NCI-H748 treated with DMSO at 0.1 percent for 48 hours (cell line): ENCODE measurements at places on chromosomes 3 and 15.

- no peak for DNase-seq
Measured at GRCh38 chr15:48974882-48975281, 11.2 kb upstream of the SHC4 start.

GRCh38 chr15:57251308-57251707 lies 125.0 kb upstream of the CGNL1 start:
- no peak for DNase-seq

GRCh38 chr3:121648219-121648958 lies 12.3 kb downstream of the HCLS1 start:
- DNase-seq, result no peak

DNA sequence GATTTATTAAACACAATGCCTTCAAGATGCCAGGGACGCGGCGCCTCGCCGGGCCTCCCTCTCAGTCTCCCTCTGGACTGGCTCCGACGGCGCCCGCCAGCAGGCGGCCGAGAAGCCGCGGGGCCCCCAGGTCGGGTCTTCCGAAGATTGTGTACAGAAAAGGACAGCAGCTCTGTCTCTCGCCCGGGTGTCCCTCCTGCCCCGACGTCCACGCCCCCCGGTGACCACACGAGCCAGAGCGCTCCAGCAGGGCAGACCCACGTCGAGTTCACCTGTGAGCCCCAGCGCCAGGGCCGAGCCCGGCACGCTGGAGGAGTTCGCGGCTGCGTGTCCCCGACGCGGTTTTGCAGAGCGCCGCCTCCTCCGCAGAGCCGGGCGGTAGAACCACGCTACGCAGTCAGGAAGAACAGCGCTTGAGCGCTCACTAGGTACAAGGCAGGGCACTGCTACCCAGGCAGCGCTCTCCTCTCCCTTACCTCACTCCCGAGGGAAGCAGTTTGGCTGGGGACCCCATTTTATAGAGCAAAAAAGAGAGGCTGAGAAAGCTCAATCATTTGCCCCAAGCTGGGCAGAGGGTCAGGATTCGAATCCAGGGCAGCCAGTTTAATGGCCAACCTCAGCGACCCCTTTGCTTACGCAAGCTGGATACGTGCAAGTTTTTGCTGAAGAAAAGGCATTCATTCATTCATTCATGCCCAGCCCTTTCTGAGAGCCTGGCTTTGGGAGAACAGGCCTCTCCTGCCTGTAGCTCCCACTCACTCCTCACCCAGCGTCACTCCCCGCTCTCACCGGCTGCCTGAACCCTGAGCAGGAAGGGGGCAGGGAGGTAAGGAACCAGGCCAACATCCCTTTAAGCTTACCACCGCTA lies 3.0 kb upstream of the TLE3 start:
- no peak for DNase-seq

GRCh38 chr3:150975992-150976368 lies 3.5 kb upstream of the CLRN1 start:
- no peak for DNase-seq

- no peak for DNase-seq
Measured at GRCh38 chr3:149415484-149415883, 38.0 kb upstream of the TM4SF1 start.

DNA sequence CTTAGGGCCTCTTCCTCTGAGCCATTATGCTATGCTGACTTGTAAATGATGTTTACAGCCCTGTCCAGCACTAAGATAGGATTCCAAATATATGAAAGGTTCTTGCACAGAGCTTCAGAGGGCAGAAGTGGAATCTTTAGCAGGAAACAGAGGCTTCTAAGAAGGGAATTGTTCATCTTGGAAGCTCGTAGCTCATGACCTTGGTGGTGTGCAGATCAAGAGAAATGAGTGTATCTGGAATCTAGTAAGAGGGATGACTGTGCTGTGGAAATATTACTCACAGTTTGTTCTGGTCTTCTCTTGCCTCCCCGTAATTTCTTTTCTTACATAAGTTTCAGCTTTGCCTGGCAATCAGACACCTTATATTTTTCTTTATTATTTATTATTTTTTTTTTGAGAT lies 175.8 kb downstream of the SPATA16 start:
- DNase-seq, result no peak

- no peak for DNase-seq
Measured at GRCh38 chr15:74258456-74259291, 22.5 kb downstream of the CCDC33 start.

- DNase-seq, result no peak
Measured at GRCh38 chr3:172931746-172932285, 181.3 kb downstream of the ECT2 start.

- DNase-seq, result no peak
Measured at GRCh38 chr15:38461066-38461833, 7.3 kb downstream of the FAM98B start.

DNA sequence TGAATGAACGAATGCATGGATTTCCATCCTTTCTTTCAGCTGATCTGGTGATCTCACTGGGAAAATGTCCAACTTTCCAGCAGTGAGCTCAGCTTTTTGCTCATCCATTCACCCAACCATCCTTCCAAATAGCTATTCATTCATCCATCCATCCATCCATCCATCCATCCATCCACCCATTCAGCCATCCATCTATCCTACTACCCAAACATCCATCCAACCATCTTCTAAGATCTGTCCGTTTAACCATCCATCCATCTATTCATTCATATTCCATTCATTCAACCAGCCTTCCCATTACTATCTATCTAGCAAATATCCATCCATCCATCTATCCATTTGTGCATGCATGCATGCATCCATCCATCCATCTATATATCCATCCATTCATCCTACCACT lies 39.4 kb downstream of the WNT7A start:
- no peak for DNase-seq

DNA sequence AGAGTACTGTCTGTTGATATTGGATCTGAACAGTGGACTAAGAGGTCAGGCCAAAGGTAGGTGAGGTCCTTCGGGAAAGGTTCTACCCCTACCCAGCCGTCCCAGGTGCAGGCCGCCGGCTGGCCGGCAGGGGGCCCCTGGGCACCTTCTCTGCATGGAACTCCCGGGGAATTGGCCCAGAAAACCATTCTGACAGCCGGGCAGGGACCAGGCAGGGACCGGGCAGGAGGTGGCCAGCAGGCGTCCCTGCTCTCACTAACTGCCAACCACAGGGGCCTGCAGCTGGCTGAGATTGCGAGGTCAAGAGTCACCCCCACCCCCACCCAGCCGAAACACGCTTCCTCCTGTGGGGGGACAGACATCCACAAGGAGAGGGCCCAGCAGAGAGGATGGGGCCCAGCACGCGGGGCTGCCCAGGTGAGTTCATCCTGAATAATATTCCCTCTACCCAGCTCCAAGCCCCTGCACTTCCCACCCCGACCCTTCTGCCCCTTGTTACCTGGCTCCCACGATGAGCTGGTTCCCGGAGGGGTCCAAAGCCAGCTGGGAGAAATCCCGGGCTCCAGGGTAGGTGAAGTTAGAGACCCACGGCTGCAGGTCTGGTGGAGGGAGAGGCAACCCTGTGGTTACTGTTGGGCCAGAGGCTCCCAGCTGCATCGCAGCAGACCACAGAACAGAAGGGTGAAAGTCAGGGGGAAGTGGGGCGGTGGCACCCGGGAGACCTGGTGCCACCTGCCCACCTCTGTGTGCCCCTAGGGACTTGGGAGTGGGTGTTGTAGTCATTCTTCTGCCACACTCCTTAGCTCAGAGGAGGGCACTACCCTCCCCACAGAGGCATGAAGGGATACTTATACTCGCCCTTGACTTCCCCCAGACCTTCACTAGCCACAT lies 84.4 kb downstream of the SEMA5B start:
- DNase-seq, result no peak

- DNase-seq, result no peak
Measured at GRCh38 chr3:49992326-49992725, 52.4 kb downstream of the RBM6 start.

- no peak for DNase-seq
Measured at GRCh38 chr15:89132611-89133507, 44.6 kb downstream of the ABHD2 start.

DNA sequence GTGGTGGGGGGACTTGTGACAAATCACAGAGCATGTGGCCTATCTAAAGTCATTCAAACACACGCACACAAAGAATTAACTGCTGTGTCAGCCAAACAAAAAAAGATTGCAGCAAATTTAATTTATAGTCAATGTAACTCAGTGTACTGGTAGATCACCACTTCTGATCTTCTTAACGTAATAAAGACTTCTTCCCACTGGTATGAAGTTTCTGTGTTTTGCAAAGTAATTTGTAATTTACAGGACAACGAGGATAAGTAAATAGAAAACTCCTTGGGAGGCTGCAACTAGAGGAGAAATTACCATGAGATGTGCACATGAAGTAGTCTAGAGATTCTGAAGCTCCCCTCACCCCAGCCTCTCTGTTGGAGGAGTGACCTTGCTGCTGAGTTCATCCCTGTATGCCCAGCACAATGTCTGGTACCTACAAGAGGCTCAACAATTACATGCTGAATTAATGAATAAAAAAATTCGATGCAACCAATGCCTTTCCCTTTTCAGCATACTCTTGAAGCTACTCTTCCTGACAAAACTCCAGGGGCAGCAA lies 207.3 kb downstream of the ARRDC4 start:
- DNase-seq, result no peak

- no peak for DNase-seq
Measured at GRCh38 chr3:171309906-171310359, 150.3 kb downstream of the TNIK start.

DNA sequence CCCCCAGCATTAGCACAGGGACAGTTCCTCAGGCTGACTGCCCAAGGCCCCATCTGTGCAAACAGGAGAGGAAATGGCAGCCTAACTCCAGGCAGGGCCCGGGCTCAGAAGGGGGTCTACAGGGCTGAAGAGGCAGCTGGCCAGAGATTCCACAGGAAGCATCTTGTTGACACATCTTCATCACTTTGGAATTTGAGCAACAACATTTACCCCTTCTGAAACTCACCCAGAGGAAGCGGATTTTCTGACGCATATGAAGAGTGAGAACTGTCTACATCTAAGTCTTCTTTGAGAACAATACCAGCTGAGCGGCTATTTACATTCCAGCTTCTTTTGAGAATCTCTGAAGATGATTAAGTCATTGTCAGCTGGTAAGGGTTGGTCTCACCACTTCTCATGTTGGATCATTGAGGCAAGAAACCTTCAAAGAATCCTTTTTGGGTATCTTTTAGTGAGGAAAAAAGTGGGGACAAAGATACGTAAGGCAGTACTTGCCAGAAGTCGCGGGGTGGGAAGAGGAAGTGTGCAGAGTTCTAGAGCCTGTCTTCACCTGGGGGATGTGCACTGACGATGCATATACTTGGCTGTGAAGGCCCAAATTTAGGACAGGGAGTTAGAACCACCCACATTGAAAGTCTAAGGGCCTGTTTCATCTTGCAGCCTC lies 25.4 kb upstream of the SRP14 start:
- no peak for DNase-seq

GRCh38 chr3:122271246-122271898 lies 53.7 kb upstream of the CSTA start:
- DNase-seq, result no peak

DNA sequence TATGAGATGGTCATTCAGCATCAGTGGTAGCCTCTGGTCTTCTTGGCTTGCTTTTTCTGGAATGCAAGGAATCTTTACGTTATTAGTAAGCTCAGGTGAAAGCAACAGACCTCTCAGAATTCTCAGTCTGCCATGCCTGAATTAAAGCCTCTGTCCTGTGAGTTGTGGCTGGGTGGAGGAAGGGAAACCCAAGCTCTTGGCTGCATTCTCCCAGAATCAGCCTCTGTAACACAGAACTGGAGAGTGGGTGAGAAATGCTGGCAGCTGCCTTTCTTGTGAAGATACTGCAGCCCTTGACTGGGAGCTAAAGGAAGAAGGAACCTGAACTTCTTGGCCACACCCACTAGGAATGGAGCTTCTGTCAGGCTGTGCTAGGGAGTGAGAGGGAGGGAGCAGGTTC lies 505.8 kb downstream of the EPHA3 start:
- DNase-seq, result no peak
